Thyroid gland (tissue), 4 donors: ENCODE measurements at places on chromosomes 3 and 15. TPM values are rescaled to one million over a fixed set of nuclear protein-coding genes. Genes with fewer than 3 reads are reported as not detected.

DNA sequence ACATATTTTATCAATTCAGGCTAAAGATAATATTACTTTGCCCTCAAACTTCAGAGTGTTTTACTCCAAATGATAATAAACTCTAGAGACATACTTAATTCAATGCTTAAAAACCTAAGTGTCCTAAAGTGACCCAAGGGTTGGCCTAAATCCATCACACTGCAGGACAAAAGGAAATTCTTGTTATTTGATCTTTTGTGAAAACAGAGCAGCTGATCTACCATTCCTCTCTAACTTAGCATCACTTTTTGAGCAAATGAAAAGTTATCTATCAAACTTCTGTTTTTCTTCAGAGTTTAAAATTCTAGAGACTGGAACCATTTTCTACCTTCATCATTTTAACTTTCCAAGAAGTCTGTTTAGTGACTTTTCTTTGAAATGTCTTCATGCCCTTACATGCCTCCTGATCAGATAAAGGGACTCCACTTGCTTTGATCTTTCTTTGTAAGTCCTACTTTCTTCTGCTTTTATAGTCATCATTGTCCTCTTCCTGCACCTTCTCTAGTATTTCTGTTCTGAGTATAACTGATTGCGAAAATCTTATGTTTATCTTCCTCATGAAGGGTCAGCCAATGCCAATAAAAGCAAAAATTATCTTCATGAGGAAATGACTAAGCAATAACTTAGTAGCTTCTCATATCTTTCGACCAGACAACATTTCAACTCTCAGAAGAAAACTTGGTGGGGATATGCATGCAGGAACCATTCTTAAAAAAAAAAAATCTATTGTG lies 378.7 kb upstream of the TGFBR2 start:
- no peak overlapping the region for H3K4me3 ChIP-seq
- H3K27ac ChIP-seq, result peak overlapping the region; percentile 51
- no peaks in the 10 kb centered on the region for H3K36me3 ChIP-seq

Gene TMEM45A
- total RNA-seq, result 15.9 TPM

Gene CCRL2
- 0.94 TPM for total RNA-seq

DNA sequence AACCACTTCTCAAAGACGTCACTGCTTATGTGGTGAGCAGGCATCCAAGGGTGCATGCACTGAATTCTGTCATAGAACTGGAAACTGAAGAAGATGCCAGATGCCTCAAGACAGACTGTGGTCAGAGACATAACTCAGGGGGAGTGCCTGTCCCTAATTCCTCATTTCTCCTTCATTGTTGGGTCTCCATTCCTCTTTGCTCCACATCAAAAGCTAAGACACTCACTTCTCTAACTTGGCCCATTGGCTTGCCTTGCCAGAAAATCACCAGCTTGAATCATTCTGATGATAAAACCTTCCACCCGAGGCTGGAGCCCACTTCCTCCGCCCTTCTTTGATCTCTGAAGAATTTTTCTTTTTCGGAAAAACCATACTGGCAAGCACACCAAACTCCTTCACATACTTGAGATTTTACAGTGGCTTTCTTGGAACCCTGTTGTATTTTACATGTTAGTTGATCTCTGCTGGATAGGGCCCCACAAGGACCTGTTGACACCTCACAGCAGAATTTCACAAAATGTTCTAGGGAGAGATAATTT lies 69.9 kb downstream of the COL8A1 start:
- no peak for DNase-seq
- H3K36me3 ChIP-seq, result no peaks in the 10 kb centered on the region
- H3K4me3 ChIP-seq, result no peak overlapping the region
- H3K27me3 ChIP-seq, result no peaks in the 10 kb centered on the region
- H3K4me1 ChIP-seq, result no peaks in the 10 kb centered on the region

- no peak overlapping the region for H3K27ac ChIP-seq
- DNase-seq, result no peak
- H3K4me3 ChIP-seq, result no peak overlapping the region
Observed at GRCh38 chr3:30770387-30770786, 124.1 kb downstream of the GADL1 start.

DNA sequence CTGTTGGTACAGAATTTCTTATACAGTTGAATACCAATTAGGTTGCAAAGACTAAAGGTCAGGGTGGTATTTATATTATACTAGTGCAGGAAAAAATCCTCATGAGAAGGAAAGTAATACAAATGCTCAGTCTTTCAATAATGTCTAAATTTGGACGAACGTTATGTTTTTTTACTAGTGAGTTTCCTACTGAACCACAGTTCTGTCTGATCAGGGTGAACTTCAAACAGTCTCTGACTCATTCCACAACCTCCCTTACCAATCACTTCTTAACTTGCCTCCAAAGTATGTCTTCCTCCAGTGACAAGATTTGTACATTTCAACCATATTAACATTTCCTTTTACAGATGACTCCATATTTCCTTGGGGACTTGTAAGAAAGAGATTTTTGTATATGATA lies 3.4 kb downstream of the TMEM212 start:
- no peak overlapping the region for H3K4me3 ChIP-seq
- no peaks in the 10 kb centered on the region for H3K27me3 ChIP-seq
- no peaks in the 10 kb centered on the region for H3K36me3 ChIP-seq

Gene PIERCE2
- 2.0 TPM for total RNA-seq

- no peaks in the 10 kb centered on the region for H3K36me3 ChIP-seq
- H3K4me1 ChIP-seq, result peaks cover 24% of the 10 kb centered on the region
- no peaks in the 10 kb centered on the region for H3K27me3 ChIP-seq
- DNase-seq, result peak; percentile 50
Observed at GRCh38 chr3:169966951-169967915, 626 bp downstream of the SEC62 start.

Gene MINAR1
- 0.67 TPM for total RNA-seq

DNA sequence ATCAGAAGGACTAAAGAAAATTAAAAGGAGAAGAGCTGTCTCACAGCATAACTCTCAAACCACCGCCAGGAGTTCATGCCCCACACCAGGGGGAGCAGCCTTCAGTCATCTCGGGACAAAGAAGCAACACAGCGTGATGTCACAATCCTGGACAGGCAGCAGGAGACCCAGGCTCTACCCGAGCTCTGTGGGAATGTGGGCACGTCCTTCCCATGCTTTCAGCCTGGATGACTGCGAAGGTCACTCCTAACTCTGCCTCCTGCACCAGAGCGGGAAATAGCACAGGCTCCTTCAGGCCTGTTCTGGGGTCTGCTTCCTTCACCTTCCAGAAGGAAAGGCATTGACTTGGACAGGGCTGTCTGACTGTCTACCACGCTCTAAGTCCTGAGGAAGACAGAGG lies 31.3 kb downstream of the NOX5 start:
- H3K4me3 ChIP-seq, result no peak overlapping the region
- H3K27me3 ChIP-seq, result no peaks in the 10 kb centered on the region
- no peaks in the 10 kb centered on the region for H3K4me1 ChIP-seq
- H3K27ac ChIP-seq, result no peak overlapping the region
